ENCODE measurements at places on chromosomes 5 and 9.

GRCh38 chr5:17374973-17375742 lies 122.9 kb upstream of the TAF11L2 start:
- DNase-seq: no peak

DNA sequence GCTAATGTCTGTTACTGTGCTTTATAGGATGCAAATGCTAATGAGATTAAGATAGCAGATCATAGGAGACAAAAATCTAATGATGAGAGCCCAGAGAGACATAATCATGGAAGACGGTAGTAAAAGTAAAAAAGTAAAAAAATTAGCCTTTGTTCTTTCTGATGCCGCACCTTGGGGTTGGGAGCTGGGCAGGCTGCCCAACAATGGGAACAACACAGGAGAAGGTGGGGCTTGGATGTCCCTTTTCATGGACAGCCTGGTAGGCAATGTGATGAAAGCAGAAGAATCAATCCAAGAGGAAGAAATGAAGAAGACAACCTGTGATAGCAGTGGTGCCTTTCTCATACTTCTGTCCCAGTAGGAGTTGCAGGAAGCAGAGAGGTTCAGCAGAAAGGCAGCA lies 57.2 kb downstream of the RAB14 start:
- DNase-seq: no peak

DNA sequence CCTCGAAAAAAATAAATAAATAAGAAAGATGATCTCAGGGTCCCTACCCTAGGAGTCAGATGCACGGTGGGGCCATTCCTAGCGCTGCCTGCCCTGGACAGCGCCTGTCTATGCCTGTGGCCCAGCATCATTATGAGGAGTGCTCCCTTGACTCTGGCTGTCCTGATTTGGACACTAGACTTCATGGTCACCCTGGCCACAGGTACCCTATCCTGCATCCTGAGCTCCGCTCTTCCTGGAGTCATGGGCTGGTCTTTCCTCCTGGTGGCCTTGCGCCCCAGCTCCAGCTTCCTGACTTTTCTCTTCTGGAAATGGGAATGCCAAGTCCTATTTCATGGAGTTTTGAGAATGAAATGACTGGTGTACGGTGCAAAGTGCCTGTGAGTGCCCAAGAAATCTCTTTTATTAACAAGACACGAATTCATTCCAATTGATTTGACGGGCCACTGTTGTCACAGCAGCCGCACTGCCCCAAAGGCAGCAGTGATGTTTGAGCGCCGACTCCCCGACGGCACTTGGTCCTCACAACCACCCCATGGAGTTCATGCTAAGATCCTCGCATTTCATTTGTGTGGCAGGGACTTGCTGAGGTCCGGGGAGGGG lies 564 bp upstream of the AIF1L start:
- no peak for DNase-seq

GRCh38 chr5:96919754-96920197 lies 16.1 kb upstream of the LNPEP start:
- no peak for DNase-seq

DNA sequence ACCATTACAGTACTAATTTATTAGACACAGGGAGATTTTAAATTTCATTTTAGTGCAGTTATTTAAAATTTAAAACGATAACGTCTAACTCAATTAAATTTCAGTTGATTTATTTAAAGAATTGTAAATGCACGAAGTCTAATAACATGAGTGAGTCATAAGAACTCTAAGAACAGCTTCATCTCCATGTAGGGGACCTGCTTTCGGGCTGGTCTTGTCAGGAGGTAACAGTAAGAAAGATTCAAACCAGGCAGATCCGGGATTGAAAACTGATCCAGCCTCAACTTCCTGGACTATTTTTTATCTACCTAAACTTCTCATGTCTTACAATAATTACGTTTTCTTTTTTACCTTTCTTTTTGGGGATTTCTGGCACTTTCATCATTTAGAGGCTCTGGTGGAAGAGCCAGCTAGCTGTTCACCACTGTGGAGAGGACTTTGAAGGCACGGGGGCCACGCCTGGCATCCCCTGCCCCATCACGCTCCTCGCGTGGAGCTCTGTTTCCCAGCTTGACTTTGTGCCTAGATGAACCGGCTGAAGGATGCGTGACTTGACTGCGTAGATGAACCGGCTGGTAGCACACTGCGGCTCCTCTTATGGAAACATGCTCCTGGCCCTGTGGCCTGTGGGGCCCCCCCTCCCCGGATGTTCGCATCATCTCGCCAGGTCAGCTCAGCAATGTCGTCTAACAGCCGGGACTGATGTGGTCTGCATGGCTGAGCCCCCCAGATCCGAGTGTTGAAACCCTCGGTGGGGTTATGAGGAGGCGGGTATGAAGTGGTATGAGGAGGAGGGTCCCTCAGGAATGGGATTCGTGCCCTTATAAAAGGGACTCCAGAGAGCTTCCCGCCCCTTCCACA lies 26.0 kb downstream of the NDUFS6 start:
- DNase-seq: no peak

DNA sequence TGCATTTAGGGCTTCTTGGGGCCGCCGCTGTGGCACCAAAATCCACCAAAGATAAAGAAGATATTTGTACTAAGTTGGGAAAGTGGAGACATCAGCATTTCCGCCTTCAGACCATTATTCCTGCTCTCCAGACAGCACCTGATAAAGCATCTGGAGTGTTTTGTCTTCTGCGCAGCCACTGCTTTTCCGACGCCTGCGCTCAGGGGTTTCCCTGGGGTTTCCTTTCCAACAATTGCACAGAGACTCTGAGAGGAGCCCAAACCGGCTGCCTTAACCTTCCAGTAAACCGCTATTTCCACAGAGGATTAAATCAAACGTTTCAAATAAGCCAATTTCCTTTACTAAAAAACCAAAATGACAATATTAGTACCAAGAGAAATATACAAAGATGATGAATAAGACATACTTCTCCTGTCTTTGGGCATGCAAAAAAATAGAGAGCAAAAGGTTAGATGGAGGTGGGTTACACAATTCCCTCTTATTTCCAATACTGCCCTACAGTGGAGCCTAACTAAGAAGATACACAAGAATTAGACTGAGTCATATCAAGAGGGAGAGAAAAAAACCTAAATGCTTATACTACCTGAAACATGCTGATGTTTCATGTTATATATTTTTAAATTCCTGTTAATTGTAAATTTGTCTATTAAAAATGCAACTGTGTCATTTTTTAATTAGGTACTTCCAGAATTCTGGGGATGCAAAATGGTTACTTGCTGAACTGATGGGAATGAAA lies 98.4 kb downstream of the MAPKAP1 start:
- no peak for DNase-seq

- no peak for DNase-seq
Measured at GRCh38 chr9:136983656-136984314, 992 bp downstream of the LCNL1 start.

DNA sequence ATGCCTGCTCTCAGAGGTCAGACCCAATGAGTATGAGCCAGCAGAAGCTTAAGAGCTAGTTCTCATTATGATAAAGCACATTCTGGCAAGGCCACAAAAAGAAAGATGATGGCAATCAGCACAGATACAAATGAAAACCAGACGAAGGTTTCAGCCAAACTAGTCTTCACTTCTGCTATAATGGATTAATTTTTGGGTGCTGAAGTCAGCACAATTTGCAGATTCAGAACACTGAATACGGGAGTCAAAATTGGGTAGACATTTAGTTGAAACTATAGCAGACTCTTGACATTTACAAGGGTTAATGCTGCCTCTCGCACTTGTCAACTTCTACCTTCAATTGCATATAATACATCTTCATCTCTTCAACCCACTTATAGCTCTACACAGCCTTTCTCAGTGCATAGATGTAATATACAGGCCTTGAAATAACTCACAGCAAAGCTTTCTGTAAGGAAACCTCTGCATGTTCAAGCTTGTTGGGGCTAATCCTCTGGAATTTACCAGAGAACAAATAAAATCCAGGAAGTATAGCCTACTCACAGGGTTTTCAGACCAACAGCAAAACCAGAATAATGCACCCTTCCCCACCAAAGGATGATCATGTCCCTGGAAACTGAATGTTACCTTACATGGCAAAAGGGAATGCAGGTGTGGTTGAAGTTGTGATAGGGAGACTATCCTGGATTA lies 77.1 kb downstream of the BAAT start:
- DNase-seq: no peak

- DNase-seq: no peak
Measured at GRCh38 chr9:121666294-121666693, 14.9 kb downstream of the DAB2IP start.

- DNase-seq: no peak
Measured at GRCh38 chr5:172077664-172078425, 71.4 kb upstream of the FBXW11 start.

GRCh38 chr5:43649256-43649655 lies 46.3 kb downstream of the NNT start:
- DNase-seq: peak; percentile 85

DNA sequence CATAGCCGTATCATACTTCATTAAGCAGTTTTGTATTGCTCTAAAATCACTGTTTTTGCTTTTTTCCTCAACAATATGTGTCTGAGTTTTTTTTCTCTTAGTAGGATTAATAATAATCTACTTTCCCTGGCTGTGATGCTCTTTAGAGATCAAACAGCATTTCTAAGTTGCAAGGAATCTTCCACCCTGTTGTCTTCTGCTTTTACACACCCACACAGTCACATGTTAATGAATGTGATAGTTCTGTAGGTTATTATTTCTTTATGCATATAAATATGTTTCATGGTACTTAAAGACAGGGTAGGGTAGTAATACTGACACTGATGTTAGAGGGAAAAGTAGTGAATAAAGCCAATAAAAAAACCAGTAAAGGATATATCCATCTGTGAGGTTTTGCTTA lies 29.3 kb downstream of the SLC44A1 start:
- DNase-seq: no peak

- DNase-seq: no peak
Measured at GRCh38 chr5:5381310-5381913, 41.1 kb upstream of the ICE1 start.

DNA sequence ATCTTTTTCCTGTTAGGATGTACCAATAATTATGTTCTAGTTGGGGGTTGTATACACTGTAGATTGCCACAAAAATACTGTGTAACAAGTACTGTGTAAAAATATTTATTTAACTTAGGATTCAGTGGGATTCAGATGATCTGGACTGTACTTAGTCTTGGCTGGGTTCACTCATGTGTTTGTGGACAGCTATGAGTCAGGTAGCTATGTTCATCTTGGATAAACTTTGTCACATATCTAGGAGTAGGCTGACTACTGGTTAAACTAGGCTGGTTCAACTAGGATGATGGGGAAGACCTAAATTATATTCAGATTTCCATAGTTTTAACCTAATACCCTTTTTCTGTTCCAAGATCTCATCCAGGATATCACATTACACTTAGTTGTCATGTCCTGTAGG lies 32.1 kb upstream of the TNFSF15 start:
- peak; percentile 46 for DNase-seq

DNA sequence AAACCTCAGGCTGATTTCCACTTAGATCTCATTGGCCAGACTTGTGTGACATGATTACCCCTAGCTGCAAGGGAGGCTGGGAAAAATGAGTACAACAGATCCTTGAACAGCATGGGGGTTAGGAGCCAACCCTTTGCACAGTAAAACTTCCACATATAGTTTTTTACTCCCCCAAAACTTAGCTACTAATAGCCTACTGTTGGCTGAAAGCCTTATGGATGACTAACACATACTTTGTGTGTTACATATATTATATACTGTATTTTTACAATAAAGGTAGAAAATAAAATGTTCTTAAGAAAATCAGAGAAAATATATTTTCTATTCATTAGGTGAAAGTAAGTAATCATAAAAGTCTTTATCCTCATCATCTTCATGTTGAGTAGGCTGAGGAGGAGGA lies 217.4 kb downstream of the NMUR2 start:
- DNase-seq: no peak

GRCh38 chr5:94693043-94693822 lies 74.8 kb downstream of the SLF1 start:
- peak; percentile 90 for DNase-seq

- DNase-seq: peak; percentile 81
Measured at GRCh38 chr5:149455889-149456409, 76.9 kb upstream of the IL17B start.

DNA sequence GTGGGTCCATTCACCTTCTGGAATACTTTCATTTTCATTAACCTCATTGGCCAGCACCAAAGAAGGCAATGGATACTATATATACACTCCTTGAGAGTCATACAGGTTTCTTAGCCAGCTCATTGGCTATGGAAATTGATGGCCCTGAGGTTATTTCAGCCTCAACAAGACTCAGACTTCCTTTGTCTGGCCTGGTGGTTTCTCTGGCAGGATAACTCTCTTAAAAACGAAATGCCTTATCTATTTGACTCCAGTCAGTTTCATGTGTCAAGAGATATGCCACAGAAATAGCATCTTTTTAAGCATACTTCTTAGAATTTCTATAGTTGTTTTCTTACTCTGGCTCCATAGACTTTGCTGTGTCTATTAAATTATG lies 28.9 kb downstream of the CDH9 start:
- no peak for DNase-seq

- DNase-seq: no peak
Measured at GRCh38 chr5:79561525-79561893, 47.6 kb upstream of the HOMER1 start.

DNA sequence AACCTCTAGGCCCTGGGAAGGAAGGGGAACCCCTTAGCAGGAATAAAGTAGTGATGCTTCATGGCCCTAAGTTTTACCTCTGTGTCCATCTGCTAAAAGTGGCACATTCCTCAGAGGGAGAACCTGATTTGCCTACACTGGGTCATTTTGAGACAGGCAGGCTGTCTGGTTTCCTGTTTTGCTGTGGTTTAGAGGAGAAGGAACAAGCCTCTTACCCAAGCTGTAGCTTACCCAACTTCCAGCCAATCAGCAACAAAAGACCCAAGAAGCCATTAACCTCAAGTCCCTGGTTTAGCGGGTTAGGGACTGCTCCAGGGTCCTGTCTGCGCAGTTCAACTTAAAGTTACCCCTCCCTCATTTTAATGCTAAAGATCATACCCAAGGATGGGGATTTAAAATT lies 411.0 kb downstream of the MAT2B start:
- no peak for DNase-seq

DNA sequence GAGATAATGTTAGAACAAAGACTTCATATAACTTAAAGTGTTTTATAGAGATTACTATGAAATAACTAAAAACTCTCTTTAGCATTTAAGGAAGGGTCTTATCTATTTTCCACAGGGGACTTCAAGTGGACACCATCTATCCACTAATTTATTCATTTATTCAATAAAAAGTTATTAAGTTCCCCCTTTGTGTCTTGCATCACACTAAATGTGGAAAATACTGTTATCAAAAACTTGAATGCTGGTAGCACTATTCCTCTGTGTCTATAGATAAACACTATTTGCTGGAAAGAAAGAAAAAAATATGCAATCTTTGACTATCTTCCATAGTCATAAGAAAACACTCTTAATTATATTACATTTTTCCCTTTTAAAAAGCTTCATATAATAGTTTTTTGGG lies 20.1 kb upstream of the ZNF622 start:
- DNase-seq: no peak

- no peak for DNase-seq
Measured at GRCh38 chr9:120184266-120184665, 395.7 kb downstream of the CDK5RAP2 start.

Data from foreskin fibroblast (primary cell).